ENCODE measurements at places on chromosomes 3 and 15.

DNA sequence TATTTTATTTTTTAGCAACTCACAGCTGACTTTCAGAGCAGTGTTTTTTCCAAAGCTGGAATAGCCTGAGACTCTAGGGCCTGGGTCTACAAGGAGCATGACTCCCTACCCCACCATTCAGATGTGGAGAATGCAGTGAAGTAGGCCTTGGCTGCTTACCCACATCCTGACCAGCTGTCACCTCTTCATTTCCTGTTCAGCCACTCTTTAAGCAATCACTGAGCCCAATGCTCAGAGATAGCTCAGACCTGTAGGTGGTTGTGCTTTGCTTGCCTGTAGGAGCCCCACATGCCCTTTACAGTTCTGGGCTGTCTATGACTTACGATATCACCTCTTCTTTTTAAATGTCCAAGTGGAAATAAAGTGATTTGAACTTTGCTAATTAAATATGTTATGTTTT, 148.1 kb downstream of the NEK11 start:
- no peak for DNase-seq

- DNase-seq = no peak
Observed at GRCh38 chr15:29913528-29914135, 91.4 kb upstream of the TJP1 start.

- DNase-seq = no peak
Observed at GRCh38 chr15:56180851-56181250, 62.8 kb downstream of the RFX7 start.

- DNase-seq = no peak
Observed at GRCh38 chr3:15108869-15109268, 9.9 kb upstream of the RBSN start.

DNA sequence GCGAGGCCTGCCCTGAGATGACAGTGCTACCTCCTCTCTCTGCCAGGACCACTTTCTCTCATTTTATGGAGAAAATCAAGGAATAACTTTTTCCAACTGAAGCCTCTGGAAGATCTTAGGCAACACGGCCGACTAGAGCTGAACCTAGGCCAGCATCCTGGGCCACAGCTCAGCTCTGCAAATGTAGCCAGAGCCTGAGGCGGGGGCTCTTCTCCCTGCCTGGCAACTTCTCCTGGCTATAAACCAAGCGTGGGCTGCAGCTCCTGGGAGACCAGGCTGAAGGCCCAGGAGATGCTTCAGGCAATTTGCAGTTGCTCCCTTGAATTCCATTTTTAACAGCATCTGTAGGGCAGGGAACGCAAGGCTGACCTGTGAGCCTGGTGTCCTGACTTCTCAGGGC, 74.9 kb downstream of the CEMIP start:
- no peak for DNase-seq

GRCh38 chr3:176611703-176612102, 585.6 kb downstream of the TBL1XR1 start:
- no peak for DNase-seq

GRCh38 chr3:108036984-108037741, 53.7 kb downstream of the CD47 start:
- no peak for DNase-seq

- no peak for DNase-seq
Observed at GRCh38 chr15:101599091-101599490, 53.1 kb downstream of the TM2D3 start.

- DNase-seq = no peak
Observed at GRCh38 chr15:30921106-30921505, 17.4 kb downstream of the FAN1 start.
